Tongue (tissue), 3 donors: ENCODE measurements at places on chromosomes 16 and 17.

DNA sequence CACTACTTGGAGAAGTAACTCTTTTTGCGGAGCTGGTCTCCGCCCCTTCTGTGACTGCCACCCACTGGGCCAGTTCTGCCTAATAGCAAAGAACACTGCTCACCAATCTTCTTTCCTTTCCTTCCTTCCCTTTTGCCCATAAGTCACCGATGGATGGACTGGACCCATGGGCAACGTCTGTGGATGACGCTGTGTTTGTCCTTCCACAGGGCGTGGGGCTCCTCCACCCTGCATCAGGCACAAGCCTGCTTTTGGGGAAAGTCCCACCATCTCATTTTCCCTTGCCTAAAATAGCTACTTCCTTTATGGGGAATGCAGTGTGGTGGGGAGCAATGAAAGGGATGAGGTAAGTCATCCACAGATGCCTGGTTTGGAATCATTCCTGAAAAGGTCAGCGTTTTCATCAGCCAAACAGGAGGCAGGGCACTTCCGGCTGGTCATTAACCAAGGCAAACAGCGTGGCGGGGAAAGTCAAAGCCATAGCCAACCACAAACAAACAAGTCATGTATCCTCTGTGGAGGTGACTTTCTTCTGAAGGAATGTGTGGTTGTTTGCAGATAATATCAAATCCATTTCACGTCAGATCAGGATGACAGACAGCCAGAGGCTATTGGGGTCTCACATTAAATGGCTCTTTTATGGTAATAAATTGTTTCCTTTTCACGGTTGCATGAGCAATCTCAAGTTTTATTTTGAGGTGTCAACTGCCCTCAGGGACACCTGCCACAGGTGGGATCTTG lies 30.7 kb upstream of the MED9 start:
- peak; percentile 44 for DNase-seq

- no peak for DNase-seq
Measured at GRCh38 chr17:82232876-82233785, 4.3 kb downstream of the SLC16A3 start.

GRCh38 chr16:78684030-78684611 lies 584.7 kb downstream of the WWOX start:
- peak; percentile 87 for DNase-seq

DNA sequence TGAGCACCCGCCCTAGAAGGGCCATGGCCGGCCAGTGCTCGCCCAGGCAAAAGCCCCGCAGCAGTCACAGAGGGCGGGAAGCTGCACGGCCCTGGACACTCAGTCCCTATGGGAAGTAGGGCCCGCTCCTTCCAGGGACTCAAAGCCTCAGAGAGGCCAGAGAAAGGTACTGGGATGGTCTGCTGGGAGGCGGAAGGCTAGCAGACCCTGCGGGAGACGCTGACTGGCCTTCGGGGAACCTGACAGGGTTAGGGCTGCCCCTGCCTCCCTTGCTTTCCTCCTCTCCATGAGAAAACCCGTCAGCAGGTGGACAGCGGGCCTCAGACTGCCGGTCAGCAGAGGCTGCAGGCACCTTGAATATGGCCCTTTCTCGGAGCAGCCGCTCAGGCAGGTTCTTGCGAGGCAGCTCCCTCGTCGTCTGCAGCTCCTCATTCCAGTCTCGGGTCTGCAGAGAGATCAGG lies 11.5 kb downstream of the CLUH start:
- DNase-seq, result no peak

DNA sequence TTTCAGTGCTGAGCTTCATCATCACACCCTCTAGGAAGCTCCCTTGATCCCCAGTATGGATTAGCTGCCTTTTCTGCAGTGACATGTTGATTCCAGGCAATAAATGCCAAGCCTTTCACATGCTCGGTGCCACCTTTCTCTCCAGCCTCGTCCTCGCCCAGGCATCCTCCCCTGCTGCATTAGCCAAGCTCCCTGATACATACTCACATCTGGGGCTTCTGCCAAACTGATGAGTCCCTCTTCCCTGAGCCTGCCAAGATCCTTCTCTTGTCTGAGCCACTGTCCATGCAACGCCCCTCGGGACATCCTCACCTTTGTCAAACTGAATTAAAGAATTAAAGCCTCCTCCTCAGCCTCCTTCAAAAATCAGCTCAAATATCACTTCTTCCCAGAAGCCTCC lies 538.5 kb upstream of the CDH11 start:
- no peak for DNase-seq

- peak; percentile 62 for DNase-seq
Measured at GRCh38 chr16:67481561-67482232, 740 bp upstream of the ATP6V0D1 start.
